CD4-positive, alpha-beta T cell treated with Interleukin-10 for 1 hour (primary cell): ENCODE measurements at places on chromosomes 4 and X.

- peak; percentile 50 for DNase-seq
Measured at GRCh38 chrX:46572340-46572936, 1.1 kb upstream of the CHST7 start.

- no peak for DNase-seq
Measured at GRCh38 chr4:125420526-125420925, 105.8 kb downstream of the FAT4 start.

DNA sequence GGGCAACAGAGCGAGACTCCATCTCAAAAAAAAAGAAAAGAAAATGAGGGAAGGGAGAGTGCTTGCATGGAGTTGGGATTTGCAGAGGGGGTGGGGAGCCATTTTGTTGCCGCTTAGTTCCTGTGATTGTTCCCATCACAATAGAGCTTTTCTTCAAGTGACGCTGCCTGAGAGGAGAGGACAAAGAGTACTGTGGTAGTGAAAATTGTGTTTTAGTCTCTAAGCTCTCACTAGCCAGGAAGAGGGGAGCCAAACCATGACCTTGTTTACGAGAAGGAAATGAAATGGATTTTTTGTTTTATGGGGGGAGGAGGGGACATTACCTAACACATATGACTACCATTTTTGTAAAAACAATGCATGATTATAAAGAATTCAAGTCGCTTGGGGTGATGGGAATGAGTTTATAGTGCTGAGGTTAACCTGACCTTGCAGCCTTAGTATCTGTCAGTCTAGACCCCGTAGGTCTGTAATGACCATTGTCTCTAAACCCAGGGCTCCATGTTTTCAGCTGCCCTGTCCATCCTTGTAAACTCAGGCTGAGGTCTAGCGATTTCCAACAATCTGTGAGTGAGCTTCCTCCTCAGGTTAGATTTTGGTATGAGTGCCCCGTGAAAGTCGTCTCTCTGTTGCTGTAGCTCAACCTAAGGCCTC, 18.8 kb downstream of the SRD5A3 start:
- DNase-seq = no peak

- DNase-seq = no peak
Measured at GRCh38 chrX:13903405-13903804, 86.5 kb upstream of the GPM6B start.

GRCh38 chr4:112251019-112251643, 19.5 kb downstream of the AP1AR start:
- no peak for DNase-seq

DNA sequence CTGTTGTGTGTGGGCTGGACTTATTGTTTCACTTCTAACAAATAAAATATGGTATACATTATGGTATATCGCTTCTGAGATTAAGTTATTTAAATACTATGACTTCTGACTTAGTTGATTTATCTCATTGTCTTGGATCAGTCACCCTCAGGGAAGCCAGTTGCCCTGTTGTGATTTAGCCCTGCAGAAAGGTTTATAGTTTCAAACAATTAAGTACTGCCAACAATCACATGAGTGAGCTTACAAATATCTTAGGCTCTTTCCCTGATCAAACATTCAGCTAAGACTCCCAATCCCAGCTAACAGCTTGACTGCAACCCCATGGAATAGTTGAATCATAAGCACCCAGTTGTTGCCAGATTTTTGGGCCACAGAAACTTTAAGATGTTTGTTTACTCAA, 85.4 kb downstream of the MAGEC1 start:
- DNase-seq = no peak
